ENCODE measurements at places on chromosomes 13 and 19. TPM values are rescaled to one million over a fixed set of nuclear protein-coding genes. Genes with fewer than 3 reads are reported as not detected.
A peak's percentile ranks its signal among the peaks of the same experiment; 100 is the strongest.

- no peak for DNase-seq
These were observed 206.2 kb downstream of the POSTN start for GRCh38 chr13:37392389-37392788.

DNA sequence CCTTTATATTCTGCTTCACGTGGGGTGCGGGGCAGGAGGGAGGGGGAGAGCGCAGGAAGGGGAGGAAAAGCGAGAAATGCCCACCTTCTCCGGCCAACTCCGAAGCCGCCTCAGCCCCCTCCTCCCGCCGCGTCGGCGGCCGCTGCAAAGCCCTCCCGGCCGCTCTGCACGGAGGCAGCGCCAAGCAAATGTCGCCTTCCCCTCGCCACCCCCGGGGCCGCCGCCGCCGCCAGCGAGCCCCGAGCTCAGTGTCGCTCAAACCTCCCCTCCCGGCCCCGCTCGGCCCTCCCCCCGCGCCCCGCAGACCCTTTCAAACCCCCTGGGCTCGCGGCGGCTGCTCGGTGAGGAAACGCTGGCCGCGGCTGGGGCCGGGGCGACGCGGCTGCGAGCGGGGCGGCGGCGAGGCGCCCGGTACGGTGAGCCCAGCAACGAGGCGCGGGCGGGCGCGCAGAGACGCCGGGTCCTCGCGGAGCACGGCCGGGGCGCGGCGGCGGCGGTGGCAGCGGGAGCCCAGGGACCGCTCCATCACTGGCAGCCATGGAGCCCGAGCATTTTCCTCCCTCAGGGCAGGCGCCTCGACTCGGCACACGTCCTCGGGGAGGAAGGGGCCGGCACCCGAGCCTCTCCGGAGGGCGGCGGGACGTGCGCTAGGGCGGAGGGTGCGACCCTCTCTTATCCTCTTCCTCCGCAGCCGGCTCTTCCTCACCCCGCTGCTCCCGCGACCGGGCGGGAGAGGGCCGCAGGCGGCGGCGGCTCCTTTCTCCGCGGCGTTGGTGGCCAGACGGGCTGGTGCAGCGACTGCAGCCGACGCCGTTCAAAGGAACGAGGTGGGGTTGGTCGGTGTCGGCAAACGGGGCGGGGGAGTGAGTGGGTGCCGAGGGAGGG, 463 bp upstream of the TSC22D1 start:
- DNase-seq: peak; percentile 35

GRCh38 chr13:113938716-113939115, 35.2 kb downstream of the C13orf46 start:
- DNase-seq: no peak

- no peak for DNase-seq
These were observed 109.2 kb downstream of the ZNF486 start for GRCh38 chr19:20276011-20276731.

- peak; percentile 84 for DNase-seq
These were observed 396 bp downstream of the RTN2 start for GRCh38 chr19:45496349-45496953.

DNA sequence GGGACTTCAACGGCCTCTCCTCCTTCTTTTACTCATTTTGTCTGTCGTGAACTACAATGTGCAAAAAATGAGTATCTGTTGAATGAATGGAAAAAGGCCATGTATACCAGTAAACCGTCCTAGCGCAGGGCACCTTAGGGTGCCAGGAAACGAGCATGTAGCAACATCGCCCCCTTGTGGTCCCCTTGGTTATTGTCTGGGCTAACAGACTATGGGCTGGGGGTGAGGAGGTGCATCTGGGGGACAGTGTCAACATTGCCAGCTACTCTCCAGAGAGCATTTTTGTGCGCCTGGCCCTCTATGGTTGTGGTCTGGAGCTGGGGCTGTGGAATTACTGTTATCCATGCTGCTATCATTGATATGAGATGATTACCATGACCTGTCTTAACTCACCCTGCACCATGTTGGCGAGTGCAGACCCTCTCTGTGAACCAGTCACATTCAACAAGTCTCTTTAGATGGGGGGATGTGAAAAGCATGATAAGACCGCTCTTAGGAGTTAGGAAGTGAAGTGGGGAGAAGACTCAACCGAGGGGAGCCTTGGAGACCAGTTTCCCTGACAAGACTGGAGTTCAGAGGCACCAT, 22.8 kb upstream of the SIGLEC11 start:
- peak; percentile 79 for DNase-seq

Gene ZNF723
- total RNA-seq: not detected

Gene LRRC4B
- 11.0 TPM for total RNA-seq

DNA sequence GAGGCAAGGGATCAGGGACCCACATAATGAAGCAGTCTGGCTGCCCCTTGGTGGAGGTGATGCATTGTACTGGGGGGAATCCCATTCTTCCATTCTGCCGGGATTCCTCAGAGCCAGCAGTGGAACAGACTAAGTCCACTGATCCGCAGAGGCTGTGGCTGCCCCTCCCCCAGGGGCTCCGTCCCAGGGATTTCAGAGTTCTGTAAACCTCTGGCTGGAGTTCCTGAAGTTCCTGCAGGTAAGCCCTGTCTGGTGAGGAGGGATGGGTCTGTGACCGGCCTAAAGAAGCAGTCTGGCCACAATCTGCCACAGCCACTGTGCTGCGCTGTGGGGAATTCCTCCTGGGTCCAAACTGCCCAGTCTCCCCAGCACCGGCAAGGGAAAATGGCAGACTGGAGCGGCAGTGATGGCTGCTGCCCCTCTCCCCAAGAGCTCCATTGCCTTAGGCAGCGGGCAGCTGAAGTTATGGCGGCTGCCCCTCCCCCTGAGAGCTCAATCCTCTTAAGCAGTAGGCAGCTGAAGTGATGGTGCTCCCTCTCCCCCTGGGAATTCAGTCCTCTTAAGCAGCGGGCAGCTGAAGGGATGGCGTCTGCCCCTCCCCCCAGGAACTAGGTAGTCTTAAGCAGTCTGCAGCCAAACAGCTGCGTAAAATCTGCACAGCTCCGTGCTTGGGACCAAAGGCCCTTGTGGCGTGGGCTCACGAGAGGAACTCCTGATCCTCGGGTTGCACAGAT, 155.7 kb downstream of the PCDH17 start:
- DNase-seq: peak; percentile 36
